ENCODE measurements at places on chromosomes 7 and 10.

GRCh38 chr7:16913643-16914042, 31.9 kb upstream of the AGR3 start:
- no peak for DNase-seq

- no peak for DNase-seq
Measured at GRCh38 chr10:69817078-69817581, 15.4 kb downstream of the COL13A1 start.

DNA sequence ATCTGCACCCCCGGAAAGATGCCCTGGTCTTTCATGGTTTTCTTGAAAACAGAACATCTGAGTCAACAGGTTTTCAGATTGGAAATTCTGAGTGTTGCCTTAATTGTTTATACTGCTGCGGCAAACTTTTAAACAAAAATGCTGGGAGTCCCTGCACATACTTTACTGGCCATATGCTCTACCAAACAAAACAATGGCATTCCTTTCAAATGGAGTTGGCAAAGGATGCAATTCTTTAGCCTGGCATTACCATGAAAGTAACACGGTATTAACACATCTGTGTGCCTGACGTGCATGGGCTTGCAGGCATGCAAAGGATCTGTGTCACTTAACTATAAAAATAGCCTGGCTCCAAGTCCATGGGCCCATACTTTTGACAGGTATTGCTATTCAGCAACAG, 4.2 kb downstream of the INHBA start:
- DNase-seq: no peak

GRCh38 chr7:134931487-134931886, 54.8 kb upstream of the AGBL3 start:
- DNase-seq: no peak

DNA sequence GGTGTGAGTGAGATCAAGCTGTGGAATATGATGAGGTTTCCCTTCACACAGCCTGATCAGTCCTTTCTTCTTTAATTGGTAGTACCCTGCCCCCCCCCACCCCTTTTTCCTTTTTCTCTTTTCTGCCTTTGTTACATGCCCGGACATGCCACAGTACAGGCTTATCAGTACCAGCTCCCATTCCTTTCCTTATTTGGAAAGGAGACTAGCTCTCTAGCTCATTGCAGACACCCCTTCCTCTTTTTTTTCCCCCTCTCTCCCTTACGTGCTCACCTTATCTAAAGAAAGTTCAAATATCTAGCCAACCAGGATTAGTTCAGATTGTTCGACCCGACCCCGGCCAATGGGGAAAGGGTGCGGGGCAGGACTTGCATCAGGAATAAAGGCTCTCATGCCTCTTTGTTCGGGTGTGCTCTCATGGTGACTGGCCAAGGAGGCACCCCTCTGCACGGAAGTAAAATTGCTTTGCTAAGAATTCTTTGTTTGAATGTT, 230.4 kb downstream of the ACTR3B start:
- no peak for DNase-seq

GRCh38 chr10:129161150-129161549, 305.9 kb upstream of the MGMT start:
- DNase-seq: no peak

GRCh38 chr7:151743481-151743983, 133.4 kb downstream of the PRKAG2 start:
- no peak for DNase-seq

- DNase-seq: no peak
Measured at GRCh38 chr10:54368984-54369383, 432.0 kb downstream of the PCDH15 start.

- DNase-seq: no peak
Measured at GRCh38 chr7:979886-980571, 3.0 kb upstream of the CYP2W1 start.

DNA sequence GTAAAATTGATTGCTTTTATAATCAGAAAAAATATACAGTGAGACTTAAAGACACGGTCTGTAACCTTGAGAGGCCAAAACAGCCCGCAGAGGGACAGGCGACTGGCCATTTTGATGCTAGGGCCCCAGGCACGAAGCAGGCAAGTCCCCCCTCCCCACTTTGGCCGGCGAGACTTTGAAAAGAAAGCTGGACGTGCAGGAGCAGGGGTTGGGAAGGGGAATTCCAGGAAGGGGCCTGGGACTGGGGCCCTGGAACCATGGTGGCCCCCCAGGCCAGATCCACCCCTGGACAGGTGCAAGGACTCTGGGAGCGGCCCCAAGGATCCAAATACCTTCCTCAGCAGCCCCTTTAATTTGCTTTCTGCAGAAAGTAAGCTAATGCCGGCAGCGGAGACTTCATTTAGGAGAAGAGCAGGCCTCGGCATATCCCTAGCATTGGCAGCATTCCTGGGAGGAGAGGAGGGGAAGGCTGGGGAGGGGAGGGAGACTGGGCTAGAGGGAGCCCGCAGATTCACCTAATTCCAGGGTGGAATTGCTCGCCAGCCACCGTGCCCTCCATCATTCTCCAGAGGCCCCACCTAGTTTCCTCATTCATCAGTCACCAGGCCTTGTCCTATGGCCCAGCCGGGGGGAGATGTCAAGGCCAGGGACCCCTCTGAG, 24.9 kb upstream of the TNRC18 start:
- DNase-seq: no peak

DNA sequence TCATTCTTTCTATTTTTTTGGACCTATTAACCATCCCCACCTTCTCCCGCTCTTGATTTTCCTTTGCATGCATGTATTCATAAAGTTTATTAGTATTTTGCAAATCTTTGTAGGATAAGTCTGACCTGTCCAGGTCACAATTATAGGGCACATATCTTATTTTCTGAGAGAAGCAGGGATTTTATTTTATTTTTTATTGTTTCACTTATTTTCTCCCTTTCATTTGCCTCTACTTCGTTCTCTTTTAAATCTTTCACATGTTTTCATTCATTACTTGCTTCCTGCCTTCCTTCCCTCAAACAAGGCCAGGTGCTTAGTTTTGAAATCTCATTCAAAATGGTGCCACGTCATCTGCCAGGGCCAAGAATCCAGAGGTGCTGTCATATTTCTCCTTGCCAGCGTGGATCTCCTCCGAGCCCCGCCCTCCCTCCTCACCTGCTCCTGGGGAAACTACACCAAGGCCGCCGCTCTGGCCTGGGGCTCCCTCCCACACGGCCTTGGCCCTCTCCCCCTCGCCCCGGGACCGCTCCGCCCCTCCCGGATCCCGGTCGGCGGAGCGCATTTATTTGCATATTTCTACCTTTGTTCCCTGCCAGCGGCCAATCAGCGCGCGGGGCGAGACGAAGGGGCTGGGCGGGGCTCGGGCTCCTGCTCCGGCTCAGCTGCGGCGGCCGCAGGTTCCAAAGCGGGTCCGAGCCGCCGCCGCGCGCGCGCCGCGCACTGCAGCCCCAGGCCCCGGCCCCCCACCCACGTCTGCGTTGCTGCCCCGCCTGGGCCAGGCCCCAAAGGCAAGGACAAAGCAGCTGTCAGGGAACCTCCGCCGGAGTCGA, at the start of gene TSPAN13:
Gene TSPAN13, plus strand, starts transcription at position 654 of the 830 bp plus-strand sequence. CDS start 213 bp downstream, outside the sequence.
- DNase-seq: peak; percentile 85

- no peak for DNase-seq
Measured at GRCh38 chr7:17212188-17212587, 86.3 kb upstream of the AHR start.

DNA sequence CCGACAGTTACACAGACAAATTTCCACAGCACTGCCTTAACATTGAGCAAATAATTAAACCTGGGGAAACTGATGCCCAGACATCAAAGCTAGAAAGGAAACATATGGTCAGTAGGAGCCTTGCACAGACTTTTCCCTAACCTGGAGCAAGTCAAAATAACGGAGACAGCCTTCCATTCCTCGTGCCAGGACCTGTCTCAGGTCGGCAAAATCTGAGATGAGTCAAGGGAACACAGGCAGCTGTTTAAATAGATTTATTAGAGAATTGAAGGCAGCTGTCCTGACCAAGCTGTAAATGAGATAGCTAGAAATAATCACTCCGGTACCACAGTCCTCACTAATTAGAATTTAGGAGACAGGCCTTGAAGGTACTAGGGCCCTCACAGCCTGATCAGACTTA, 81.2 kb downstream of the RAMP3 start:
- no peak for DNase-seq

GRCh38 chr7:137934941-137935883, 66.7 kb downstream of the CREB3L2 start:
- no peak for DNase-seq
